ENCODE measurements at places on chromosomes 5 and 9.

DNA sequence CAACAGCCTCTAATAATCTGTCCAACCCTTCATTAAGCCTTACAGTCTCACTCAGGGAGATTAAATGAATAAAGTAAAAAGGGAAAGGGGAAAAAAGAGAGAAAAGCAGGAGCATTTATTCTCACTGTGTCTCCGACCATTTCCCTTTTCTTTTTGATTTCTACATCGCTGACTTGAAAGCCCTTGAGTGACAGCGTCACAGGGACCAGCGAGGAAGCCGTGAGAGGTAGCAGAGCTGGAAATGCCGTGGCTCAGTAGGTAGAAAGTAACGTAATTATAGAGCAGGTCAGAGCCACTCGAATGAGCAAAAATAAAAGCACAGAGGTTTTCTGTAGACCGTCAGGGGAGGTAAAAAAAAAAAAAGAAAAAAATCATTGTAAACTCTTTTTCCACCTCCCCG is 52.4 kb downstream of the ASS1 start:
- no peak for DNase-seq

GRCh38 chr5:111998871-111999270 is 241.9 kb upstream of the NREP start:
- DNase-seq: no peak

- DNase-seq: no peak
These were observed 33.7 kb downstream of the ELP1 start for GRCh38 chr9:108900176-108900575.

DNA sequence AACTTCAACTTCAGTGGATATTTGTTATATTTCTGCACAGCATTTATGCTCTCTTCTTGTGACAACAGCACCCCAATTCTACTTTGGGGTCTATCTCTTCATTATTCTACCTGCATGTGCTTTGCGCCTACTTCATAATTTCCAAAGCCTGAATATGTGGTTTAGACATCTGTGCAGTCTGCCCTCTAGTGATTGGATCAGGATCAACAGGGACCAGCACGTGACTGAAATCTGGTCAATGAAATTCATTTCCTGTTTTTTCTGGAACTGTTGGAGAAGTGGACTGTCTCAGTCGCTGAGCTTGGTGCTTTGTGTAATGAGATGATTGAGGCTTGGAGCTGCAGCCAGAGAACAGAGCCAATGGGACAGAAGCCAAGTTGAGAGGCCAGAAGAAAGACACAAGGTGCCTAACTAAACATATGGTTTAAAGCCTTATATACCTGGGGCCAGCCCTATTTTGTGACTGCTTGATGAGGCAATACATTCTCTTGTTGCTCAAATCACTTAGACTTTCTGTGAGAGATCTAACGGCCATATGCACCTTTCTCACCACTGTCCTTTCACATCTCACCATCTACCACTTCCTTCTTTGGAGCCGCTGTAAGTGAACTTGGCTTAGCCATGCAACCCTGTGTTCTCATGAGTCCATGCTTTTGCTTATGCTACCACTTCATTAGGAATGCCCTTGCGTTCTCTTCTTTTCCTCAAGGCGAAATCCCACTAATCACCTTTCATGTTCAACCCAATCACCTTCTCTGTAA is 68.8 kb upstream of the PPP2R2B start:
- no peak for DNase-seq

DNA sequence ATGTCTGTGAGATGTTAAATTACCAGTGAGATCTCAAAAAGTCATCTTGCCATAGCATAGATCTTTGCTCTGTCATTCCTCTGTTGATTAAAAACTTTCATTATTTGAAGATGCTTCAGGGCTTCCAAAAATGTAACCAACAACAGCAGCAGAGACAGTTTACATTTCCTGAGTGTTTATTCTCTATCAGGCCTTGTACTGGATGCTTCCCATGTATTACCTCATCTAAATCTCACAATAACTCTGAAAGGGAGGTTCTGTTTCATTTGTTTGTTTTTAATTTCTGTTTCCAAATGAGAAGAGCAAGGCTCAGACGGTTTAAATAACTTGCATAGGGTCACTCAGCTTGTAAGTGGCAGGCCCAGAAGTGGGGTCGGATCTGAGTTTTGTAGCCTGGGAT is 45.2 kb downstream of the MRRF start:
- no peak for DNase-seq

DNA sequence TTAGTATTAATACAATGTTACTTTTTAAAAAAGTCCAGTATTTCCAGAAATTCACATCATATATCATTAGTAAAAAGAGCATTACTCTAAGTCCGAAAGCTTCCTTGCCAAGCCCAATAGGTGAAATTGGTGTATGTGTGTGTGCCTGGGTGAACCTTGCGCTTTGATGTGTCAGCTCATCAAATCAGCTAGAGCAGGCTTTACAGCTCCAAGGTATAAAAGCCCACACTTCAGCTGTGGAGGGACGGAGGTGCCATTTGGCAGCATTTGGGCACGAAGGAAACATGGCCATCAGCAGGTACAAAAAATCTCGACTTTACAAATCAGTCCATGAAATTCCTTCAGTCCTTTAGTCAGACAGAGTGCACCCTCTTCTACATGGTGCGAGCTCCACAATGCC is 76.5 kb upstream of the IL7R start:
- DNase-seq: no peak

DNA sequence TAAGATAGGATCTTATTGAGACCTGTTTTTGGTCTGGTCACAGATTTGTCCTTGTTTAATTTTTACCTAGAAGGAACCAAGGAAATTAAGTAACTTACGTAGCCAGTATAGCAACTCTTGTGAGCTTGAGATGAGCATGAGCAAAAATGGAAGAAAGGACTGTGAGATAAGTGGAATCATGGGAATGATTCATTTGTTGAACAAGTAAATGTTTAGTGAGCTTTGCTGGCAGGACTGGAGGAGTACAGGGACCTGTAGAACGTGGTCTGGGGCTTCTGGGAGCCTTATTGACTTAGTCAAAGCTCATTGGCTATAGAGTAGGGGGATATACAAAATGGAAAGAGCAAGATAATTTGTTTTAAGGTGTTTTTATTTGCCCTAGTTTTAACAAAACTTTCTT is 3.0 kb downstream of the RAD23B start:
- no peak for DNase-seq

DNA sequence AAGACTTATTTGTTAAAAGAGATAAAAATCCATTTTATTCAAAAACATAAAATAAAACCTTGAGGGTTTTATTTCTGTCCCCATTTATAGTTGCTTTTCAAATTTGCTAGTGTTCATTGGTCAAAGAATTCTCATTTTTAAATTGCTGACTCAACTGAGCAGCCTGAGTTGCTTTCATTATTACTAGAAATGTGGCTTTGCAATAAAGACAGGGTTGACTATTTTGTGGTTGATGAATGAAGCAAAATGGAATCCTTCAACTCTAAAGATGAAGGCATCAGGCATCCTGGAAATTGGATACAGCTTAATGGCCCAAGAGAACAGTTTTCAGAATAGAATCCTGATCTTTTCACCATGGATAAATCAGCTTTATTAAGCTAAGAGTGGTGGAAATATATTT is 23.9 kb upstream of the PPP3R2 start:
- DNase-seq: no peak

GRCh38 chr5:139795074-139796001 is at the start of gene PSD2:
Gene PSD2, plus strand, starts transcription at chr5:139795808. Its CDS starts 13,633 bp downstream, at chr5:139809441.
- no peak for DNase-seq

DNA sequence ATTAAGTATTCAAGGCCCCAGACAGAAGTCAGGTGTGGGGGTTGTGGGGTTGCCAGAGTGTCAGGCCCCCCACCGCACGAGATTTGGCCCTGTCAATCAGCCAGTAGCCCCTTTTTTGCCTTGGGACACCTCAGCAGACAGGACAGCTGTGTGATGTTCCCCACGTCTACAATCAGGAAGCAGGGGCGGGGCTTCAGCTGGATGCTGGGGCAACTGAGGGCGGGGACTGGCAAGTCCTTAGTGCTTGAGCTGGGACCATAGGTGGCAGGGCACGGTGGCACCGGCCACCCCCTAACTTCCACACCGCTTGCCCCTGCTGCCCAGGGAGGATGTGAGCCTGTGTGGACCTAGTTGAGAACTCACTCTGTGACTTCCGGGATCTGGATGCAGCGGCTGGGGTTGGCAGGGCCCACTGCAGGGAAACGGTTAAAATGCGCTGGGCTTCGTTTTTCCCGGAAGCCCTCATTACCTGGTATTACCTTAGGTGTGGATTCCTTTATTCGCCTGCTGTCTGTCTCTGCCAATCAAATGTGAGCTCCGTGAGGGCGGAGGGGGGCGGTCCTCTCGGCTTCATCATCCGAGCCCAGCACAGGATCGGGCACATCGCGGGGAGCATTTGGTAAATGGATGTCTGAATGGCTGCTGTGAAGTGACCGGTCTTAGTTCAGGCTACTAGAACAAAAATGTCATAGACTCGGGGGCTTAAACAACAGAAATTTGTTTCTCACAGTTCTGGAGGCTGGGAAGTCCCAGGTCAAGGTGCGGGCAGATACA is 7.5 kb upstream of the GTF3C5 start:
- DNase-seq: no peak

DNA sequence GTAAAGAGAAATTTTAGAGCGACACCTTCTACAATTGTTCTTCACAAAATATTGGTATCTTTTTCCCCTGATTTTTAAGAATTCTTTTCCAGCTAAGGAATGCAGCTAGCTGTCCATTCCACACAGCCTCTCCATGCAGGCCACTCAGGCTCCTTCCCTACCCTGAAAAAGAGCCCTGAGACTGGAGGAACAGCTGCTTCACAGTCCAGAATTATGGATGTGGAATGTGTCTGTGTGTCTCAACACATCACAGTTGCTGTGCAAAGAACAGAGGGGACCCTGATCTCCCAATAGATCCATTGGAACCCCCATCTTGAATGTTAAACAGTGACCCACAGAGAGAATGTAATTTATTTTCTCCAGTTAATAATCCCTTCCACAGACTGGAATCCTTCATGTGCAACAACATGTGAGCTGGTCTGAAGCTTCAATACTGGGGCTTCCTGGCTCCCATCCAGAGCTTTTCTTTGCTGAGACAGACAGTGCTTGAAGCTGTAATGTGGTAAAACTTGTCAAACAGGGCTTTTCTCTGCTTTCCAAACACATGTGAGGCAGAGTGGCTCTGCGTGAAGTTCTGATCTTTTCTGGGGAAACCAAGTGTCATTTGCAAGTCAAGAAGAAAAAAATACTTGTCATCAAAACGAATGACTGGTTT is 53.3 kb upstream of the SMC5 start:
- DNase-seq: no peak

GRCh38 chr9:126702151-126703001 is 88.6 kb downstream of the LMX1B start:
- DNase-seq: no peak

- DNase-seq: no peak
These were observed 96.0 kb downstream of the ACTL7B start for GRCh38 chr9:108759835-108760234.

GRCh38 chr9:32701321-32702022 is 66.0 kb upstream of the TAF1L start:
- DNase-seq: no peak

- DNase-seq: no peak
These were observed 232.0 kb downstream of the IRX1 start for GRCh38 chr5:3827624-3828023.

DNA sequence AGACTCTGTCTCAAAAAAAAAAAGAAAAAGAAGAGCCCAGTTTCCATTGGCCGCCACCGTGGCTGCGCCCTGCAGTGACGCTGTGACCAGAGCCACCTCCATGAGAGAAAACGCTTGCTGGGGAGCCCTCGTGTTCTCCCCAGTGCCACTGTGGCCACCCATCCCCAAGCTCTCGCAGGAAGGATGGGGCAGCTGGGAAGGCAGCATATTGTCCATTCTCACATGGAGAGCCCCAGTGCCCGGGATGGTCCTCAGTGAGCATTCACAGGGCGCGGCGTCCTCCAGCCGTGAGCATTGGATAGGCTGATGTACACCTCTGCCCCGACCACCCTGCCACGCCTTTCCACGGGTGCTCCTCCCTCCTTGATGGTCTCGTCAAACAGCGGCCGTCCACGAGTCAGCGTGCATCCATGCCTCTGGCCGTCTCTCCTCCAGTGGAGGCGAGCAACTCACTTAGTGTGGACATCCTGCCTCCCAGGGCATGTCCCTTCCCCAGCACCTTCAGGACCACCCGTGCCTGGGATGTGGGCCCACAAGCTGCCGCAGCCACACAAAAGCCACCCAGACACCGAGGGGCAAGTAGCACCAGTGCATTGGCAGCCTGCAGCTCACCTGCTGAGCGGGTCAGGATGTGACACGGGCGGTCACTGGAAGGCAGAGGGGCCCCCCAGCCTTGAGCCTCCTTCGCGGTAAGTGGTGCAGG is 23.4 kb upstream of the SLC6A19 start:
- no peak for DNase-seq

DNA sequence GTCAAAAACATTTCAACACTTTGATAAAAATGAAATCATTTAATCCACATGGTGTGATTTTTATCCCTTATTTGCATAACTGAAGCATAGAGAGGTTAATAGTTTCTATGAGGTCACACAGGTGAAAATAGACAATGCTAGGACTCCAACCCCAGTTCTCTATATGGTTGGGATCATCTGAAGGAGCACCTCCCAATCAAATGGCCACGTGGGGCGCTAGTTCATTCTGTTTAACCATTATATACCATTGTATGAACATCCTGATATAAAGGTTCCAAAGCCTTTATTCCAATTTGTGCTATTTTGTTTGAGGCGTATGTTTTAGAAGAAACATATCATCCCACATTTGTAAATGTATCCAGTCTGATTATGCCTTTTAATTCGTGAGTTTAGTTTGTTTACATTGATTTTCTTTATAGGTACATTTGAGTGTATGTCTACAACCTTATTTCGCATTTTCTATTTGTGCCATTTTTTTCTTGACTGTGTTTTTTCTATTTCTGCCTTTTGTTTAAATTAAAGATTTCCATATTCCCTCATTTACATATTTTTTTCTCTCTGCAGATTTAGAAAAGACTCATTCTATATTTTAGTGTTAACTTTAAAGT is 1092.0 kb downstream of the MAT2B start:
- DNase-seq: no peak

- DNase-seq: no peak
These were observed 70.7 kb upstream of the IL33 start for GRCh38 chr9:6144947-6145346.

DNA sequence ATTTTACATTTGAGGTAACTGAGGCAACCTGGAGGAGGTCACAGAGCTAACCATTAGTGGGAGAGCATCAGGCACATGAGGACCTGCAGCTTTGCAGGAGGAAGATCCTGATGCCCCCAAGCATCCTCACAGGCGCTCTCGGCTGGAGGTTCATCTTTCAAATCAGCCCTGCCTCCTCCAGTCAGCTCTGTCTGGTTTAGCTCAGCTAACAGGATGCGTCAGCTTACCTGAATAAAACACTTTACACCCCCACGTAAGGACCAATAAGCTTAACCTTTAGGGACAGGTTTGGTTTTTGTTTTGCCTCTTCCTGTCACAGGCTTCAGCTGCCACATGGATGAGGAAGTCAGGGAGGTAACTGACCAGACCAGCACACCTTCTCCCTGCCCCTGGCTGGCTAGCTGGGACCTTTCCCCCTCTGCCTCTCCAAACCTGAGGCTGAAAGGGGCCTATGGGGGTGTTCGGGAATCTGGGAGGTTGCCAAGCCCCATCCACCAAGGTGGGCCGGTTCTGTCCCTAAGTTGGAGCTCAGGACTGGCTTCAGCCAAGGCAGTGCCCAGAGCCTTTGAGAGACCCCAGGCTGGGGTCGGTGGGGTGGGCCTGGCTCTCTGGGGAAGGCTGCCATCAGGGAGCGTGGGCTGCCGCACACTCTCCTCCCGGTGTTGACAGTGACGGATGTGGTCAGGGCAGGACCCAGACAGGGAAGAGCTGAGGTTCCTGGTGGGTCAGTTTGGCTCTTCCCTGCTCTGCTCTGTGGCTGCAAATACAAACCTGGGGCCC is 20.0 kb upstream of the FCN1 start:
- no peak for DNase-seq

- DNase-seq: no peak
These were observed 51.6 kb downstream of the DOCK8 start for GRCh38 chr9:266228-266627.

- no peak for DNase-seq
These were observed 205.5 kb upstream of the EFNA5 start for GRCh38 chr5:107876261-107876660.
